ENCODE measurements at places on chromosomes 5 and 9.

- no peak for DNase-seq
Observed at GRCh38 chr9:116390303-116391228, 237.0 kb downstream of the PAPPA start.

DNA sequence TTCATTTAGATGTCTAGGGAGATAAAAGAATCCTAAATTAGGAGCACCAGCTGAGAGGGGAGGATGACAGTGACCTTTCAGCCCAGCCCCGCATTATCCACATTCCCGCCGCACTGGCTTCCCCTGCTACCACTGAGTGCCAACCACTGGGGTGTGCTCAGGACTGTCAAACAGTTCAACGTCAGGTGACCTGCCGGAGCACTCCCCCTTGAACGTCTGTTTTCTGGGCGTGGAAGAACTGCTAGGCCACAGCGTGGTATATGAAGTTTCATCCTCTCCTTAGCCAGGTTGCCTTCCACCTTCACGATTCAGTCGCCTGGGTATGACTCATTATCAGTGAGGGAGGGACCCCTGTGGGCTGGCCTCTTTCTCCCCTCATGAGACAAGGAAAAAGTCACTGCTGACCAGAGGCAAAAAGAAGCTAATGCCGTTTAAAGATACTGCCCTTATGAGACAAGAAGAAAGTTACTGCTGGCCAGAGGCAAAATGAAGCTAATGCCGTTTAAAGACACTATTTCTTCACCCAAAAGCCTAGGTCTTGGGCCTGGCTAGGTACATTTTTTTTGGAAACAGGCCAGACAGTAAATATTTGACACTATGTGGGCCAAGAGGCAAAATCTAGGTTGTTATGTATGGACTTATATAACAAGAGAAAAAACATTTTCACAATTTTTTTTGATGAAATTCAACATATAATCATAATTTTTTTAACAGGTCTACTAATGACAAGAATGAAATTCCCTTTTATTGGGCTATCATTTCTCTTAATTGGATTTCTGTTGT is 4.6 kb downstream of the NMRK1 start:
- DNase-seq: no peak

GRCh38 chr5:37211661-37212060 is 37.5 kb downstream of the CPLANE1 start:
- DNase-seq: no peak

GRCh38 chr5:159887050-159887449 is 29.2 kb upstream of the ADRA1B start:
- DNase-seq: no peak

DNA sequence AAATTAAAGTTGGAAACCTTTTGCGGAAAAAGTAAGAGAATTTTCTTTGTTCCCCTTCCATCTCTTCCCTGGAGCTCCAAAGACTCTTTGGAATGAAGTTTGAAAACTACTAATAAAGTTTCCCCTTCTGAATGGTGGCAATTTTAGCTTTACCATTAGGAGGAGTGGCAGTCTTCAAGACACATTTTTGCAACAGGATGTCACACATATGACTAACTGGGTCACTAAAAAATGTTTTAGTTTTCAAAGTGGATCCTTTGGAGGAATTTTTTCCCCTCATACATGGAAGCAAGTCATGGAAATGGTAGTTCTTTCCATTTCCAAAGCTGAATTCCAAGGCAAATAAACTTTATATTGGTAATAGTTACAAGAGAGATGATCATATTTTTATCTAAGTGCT is 15.6 kb downstream of the FBXO4 start:
- DNase-seq: no peak

- DNase-seq: no peak
Observed at GRCh38 chr5:155008669-155009068, 4.9 kb upstream of the KIF4B start.

DNA sequence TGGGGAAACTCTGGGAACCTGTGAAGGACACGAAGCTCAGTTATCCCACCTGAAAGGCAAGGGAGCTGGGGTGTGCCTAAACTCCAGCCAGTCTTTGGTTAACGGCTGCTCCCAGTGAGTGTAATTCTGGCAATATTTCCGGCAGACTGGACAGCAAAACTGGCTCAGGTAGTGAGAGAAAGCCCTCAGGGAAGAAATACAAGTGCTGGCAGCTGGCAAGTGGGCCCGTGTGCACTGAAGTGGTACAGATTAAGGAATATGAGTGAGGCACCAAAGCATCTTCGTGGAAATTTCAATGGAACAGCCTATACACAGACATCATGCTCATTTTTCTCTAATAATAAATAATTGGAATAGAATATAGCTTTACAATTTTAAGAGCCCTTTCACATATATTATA is 56.2 kb downstream of the ABHD17B start:
- no peak for DNase-seq

DNA sequence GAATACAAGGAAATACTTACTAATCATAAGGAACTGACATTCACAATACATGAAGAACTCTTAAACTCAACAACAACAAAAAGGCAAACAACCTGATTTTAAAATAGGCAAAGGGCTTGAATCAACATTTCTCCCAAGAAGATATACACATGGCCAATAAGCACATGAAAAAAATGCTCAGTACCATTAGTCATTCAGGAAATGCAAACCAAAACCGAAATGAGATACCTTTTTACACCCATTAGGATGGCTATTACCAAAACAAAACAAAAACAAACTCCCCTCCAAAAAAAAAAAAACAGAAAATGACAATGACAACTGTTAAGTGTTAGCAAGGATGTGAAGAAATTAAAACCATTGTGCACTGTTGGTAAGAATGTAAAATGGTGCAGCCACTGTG is 104.1 kb upstream of the ZNF462 start:
- DNase-seq: no peak

- no peak for DNase-seq
Observed at GRCh38 chr9:93942161-93942560, 13.0 kb downstream of the BARX1 start.

DNA sequence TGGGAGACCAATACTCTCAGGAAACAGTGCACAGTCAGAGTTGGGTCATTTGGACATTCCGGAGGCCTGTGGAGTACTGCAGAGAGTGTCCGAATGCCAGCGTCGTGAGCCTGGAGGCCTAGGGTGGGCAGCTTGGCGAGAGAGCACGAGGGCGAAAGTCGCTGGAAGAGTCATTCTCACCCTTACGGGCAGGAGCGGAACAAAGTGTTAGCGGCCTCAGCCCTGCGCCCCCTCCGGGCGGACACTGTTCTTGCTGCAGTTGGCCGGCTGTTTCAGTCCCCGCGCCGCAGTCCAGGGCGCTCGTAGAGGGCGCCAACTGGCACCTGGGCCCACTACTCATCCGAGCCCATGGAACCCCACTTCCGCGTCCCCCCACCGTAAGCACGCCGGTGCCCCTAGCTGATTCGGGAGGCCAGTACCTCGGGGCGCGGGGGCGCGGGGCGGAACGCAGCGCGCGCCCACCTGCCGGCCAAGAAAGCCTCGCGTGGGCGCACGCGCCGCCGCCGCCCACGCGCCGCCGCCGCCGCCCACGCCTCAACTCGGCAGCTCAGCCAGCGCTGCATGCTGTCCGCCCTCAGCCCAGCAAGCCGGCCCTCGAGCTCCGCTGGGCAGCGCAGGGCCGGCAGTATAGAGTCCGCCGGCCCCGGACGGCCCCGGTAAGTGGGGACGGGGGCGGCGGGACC is 99.7 kb upstream of the CCL21 start:
- DNase-seq: no peak

- no peak for DNase-seq
Observed at GRCh38 chr9:33903157-33903780, 86.3 kb downstream of the UBE2R2 start.

DNA sequence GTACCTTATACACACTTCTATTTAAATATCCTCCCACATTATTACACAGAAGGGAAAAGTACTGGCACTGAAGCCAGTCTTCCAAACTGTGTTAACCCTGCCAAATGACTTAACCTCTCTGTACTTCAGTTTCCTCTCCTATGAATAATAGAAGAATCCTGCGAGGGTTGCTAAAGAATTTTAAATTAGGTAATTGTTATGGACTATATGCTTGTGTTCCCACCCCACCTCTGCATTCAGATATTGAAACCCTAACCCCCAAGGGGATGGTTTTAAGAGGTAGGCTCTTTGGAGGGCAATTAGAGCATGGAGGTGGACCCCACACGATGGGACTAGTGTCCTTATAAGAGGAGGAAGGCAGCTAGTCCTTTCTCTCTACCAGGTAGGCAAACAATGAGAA is 72.7 kb downstream of the TTLL11 start:
- DNase-seq: no peak

GRCh38 chr5:111434800-111435199 is 77.5 kb downstream of the STARD4 start:
- no peak for DNase-seq

DNA sequence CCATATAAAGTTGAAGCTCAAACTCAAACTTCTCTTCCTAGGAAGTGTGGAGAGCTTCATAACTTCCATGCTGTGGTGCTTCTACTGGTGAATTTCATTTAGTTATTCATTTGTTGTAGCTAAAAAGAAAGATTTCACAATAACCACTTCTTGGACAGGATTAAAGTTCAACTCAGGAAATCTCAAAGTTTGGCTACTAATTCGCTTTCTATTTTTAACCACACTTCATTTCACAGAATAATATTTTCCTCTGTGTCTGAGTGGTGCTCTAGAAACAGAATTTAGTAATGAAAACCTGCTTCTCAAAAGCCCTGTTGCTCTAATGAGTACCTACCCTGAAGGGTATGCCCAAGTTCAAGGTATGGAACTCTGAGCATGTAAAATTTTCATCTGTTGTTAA is 73.9 kb downstream of the ACTBL2 start:
- DNase-seq: no peak

DNA sequence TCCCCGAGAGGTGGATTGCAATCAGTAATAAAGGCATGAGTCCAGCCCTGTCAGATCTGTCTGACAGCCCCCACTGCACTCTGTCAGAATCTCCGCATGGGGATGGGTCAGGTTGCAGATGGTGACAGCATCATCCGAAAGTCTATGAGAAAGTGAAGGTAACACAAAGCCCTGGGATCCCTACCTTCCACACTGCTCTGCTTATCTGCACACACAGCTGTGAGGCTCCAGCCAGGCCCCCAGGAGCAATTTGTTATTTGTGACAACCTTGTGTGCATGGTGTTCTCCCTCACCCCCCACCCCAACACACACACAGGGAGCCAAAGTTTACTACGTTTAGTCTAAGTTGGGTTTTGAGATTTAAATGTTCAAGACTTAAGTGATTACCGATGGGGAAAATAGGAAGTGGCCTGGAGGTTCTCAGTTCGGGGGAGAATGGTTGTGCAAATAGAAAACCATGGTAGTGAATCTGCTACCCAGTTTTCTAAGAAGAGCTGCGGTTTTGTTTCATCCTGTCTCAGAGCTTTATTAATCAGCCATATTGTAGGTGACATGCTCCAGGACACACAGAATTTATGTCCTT is 92.7 kb downstream of the SV2C start:
- peak; percentile 44 for DNase-seq

GRCh38 chr5:141094481-141095262 is at the start of gene PCDHB2:
Gene PCDHB2, plus strand, starts transcription at chr5:141094615. Its CDS starts 176 bp downstream, at chr5:141094791.
- no peak for DNase-seq

GRCh38 chr5:123951582-123951977 is 439.6 kb downstream of the CSNK1G3 start:
- DNase-seq: no peak

GRCh38 chr9:71901695-71902597 is 9.0 kb downstream of the ABHD17B start:
- no peak for DNase-seq

- DNase-seq: no peak
Observed at GRCh38 chr9:115086886-115087285, 31.1 kb downstream of the TNC start.

GRCh38 chr9:111986035-111986556 is 89.5 kb downstream of the UGCG start:
- no peak for DNase-seq

DNA sequence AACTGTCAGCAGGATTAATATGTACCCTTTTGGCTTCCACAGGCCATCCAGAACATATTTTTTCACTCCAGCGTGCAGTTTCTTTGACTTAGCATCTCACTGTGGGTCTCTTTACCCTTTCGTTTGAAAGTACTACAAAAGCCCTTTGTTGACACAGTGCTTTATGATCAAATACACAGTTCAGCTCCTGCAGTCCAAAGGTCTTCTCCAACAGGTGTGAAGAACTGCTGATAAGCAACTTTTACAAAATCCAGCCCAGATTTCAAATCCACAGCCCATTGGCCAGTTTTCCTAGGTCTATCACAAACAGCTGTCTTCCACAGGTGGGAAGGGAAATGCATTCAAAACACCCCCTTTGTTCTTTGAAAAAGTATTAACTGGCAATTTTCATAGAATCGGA is 54.8 kb downstream of the MYO10 start:
- no peak for DNase-seq

- DNase-seq: no peak
Observed at GRCh38 chr9:132647355-132647754, 22.4 kb downstream of the DDX31 start.

DNA sequence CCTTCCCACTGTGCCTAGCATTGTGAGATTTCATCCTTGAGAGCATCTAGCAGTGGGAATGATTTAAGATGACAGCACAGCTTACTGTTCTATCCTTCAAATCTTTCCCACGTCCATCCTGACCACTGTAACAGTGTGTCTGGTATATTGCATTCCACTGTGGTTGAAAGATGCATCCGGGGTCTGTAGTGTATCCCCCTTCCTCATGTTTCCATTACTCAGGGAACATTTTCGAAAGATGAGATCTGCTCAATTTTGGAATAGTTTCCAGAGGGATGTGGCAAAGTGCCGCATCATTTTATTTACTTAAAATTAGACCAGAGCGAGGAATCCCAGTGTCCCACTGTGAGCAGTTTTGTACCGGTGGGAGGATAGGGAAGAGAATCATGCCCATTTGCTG is 407.1 kb upstream of the PAPPA start:
- no peak for DNase-seq

DNA sequence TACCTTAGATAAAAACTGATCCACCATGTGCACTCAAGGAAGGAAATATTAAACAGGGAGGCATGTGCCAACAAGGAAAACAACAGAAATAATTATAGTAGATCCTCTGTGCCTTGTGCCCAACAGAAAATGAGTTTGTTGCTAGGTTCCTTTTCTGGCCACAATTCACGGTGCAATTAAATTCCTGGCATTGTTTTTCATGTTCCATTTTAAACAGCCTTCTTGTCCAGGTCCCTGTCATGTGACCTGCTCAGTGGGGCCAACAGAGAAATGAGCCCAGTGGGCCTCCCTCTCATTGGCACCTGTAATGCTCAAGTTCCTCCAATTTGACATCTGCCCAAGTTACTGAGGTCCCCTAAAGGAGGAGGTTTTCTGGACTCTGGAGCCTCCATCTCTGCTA is 56.5 kb downstream of the SPOCK1 start:
- DNase-seq: no peak

GRCh38 chr5:32342656-32343055 is 29.9 kb upstream of the MTMR12 start:
- no peak for DNase-seq

- DNase-seq: no peak
Observed at GRCh38 chr9:13942201-13942600, 371.7 kb downstream of the NFIB start.

- no peak for DNase-seq
Observed at GRCh38 chr9:105855987-105856386, 161.6 kb downstream of the TMEM38B start.

- DNase-seq: no peak
Observed at GRCh38 chr9:75431375-75431774, 343.1 kb downstream of the OSTF1 start.

- DNase-seq: no peak
Observed at GRCh38 chr5:80959138-80959537, 1.0 kb upstream of the RASGRF2 start.

- DNase-seq: no peak
Observed at GRCh38 chr9:129464972-129465833, 155.7 kb downstream of the C9orf50 start.

- DNase-seq: no peak
Observed at GRCh38 chr5:127367946-127368465, 77.4 kb downstream of the MEGF10 start.

GRCh38 chr5:142618130-142618523 is 67.8 kb downstream of the FGF1 start:
- no peak for DNase-seq
